ENCODE measurements at places on chromosomes 2 and 18.

DNA sequence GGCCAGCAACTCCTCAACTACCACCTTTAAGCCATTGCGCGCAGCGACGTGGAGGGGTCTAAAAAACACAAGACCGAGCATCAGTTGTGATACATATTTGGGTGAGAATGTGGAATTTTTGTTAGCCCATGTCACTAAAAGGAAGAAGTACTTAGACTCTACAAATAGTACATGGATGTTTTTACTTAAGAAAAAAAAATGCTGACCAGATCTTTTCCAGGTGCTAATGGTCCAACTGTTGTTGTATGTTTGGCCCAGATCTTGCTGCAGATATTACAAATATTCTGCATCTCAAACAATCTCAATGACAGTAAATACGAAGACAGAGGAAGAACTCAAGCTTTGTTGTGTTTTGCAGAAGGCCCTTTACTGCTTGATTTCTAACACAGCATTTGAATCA is 67.1 kb upstream of the PGAP1 start:
- no peak for DNase-seq

- DNase-seq = no peak
These were observed 705.4 kb upstream of the RAB6C start for GRCh38 chr2:129274038-129274415.

DNA sequence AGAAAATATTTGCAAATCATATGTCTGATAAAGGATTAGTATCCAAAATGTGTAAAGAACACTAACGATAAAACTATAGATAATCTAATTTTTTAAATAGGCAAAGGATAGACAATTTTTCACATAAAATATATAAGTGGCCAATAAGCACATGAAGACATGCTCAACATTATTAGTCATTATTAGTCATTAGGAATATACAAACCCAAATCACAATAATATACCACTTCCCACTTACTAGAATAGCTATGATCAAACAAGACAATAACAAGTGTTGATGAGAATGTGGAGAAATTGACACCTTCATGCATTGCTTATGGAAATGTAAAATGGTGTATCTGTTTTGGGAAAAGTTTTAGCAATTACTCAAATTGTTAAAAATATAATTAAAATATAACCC is 12.6 kb upstream of the MAP2 start:
- no peak for DNase-seq

- no peak for DNase-seq
These were observed 126.9 kb upstream of the PXDN start for GRCh38 chr2:1871171-1871570.

DNA sequence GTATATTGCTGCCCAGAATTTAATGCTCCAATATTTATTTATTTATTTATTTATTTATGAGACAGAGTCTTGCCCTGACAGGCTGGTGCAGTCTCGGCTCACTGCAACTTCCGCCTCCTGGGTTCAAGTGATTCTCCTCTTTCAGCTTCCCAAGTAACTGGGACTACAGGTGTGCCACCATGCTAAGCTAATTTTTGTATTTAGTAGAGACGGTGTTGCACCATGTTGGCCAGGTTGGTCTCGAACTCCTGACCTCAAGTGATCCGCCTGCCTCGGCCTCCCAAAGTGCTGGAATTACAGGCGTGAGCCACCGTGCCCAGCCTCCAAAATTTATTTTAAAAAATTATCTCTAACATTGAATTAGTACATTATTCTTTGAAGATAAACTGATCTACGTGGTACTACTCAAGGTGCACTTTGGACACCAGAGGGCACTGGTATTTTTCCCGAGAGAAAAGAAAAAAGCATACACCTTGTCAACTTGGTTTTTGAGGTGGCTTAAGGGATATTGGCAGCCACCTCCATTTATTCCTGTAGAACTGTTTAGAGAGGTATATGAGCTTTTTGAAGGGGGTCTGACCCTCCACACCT is 1.4 kb upstream of the IDH1 start:
- DNase-seq = no peak

- DNase-seq = peak; percentile 54
These were observed 36.7 kb downstream of the EPAS1 start for GRCh38 chr2:46333912-46334311.

DNA sequence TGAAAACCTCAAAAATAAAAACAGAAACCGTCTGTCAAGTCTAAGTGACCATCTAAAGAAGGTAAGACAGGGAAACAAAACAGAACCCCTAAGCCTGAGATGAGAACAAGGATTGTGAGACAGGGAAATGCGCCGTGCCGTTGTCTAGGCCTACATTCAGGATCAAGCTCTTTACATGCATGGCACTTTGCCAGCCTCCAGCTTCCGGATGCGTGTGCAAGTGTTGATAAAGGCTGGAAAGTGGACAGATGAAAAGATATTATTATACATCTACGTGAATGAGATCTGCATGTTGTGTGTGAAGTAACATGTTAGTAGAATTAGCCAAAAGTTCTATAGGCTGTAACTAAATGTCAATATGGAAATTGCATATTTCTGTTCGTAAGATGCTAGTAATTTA is 28.6 kb upstream of the TMEM87B start:
- DNase-seq = no peak

- no peak for DNase-seq
These were observed 78.9 kb downstream of the SRBD1 start for GRCh38 chr2:45532181-45532580.

DNA sequence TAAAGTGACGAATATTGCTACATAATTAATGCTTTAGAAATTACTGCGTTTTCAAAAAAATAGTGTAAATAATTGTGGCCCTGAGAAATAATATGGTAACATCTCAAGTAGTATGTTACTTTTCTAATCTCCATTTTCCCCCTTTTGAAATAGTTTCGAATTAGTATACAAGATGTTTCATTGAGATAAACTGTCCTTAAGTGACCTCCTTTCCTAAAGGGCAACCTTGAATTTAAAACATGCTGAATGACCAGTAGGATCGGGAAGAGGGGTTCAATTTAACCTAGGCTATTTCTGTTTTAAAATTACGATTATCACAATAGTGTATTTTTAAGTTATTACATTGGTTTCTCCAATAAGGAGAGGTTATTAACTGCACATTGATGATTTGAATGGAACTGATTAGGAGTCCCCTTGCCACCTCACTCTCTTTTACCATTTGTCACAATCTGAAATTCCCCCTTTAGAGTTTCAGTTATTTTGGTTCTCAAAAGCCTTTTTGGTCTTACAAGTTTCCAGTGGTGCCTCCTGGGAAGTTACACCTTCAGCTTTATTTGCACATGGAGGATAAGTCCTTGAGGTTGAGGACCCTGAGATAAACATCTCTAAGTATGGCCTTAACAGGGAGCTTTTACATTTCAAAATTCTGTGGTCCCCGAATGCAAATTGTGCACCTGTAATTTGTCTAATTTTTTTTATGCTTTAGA is 2.3 kb downstream of the ACTR3 start:
- DNase-seq = no peak

Measured in suprapubic skin (tissue), 4 donors.